Amygdala (tissue), 56 donors: ENCODE measurements at places on chromosomes 16 and 17.

DNA sequence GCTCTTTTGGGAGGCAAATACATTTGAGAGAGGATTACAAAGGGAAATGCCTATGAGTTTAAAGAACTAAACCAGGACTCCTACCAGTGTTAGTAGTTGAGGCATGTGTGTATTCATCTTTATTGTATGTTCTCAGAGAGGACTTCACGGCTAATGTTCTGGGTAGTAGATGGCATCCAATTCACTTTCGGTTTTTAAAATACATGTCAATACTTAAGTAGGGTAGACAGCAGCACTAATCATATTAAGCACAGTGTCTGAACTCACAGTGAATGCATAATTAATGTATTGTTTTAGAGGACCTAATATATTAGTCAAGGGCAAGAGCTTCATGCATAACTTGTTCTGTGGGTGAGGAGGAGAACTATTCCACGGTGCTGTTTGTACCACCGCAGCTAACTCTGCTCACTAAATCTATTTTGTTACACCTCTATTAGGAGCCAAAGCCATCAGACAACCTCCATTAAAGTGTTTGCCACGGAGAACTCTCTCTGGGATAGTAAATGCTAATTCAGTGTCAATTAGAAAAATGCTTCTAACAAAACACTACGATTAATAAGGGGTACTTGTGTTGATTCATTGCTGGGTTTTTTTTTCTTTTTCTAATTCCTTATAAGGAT is 56.3 kb downstream of the COX10 start:
- DNase-seq, result no peak

DNA sequence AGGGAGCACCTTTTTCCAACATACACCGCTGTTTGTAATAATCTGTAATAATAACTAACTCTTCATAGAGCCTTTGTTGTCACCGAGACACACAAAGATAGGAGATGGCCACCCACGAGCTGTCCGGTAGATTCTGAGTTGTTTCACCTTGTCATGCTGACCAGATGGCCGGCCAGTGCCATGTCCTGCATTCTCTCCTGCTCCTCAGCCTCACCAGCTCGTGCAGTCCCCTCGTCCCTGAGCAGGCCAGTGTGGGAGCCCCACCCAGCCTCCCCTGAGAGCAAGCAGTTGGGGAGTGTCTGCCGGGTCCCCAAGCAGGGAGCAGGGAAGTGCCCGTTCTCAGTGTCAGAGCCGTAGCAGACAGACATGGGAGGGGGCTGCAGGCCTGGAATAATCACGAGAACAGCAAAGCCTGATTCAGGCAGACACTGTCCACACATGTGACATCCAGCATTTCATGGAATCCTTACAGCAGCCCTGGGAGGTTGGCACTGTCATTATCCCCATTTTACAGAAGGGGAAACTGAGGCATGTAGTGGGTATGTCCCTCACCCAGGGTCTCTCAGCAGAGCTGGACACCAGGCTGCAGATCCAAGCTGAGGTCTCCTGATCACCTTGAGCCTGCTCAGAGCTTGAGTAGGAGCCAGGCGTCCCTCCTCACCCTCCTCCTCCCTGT is 178.5 kb upstream of the CIBAR2 start:
- DNase-seq, result no peak

DNA sequence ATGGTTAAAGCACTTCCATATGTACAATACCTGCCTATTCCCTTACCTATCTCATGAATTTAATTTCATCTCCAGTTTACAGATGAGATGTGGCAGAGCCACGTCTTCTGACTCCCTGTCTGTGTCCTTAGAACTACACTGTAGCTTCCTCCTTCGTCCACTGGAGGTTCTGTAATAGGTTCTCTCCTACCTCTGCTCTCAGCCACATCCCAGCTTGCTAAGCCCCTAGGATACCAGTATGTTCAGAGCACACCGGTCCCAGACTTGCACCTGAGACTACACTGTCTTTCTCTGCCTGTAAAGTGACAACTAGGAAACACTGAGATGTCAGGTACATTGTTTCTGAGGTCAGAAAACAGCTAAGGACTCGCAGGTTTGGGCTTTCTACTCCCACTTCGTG is 3.8 kb upstream of the RASL10B start:
- DNase-seq, result no peak

GRCh38 chr17:58391302-58391984 is 25.9 kb downstream of the RNF43 start:
- no peak for DNase-seq

GRCh38 chr17:9973669-9974447 is 68.8 kb upstream of the RCVRN start:
- DNase-seq, result no peak

DNA sequence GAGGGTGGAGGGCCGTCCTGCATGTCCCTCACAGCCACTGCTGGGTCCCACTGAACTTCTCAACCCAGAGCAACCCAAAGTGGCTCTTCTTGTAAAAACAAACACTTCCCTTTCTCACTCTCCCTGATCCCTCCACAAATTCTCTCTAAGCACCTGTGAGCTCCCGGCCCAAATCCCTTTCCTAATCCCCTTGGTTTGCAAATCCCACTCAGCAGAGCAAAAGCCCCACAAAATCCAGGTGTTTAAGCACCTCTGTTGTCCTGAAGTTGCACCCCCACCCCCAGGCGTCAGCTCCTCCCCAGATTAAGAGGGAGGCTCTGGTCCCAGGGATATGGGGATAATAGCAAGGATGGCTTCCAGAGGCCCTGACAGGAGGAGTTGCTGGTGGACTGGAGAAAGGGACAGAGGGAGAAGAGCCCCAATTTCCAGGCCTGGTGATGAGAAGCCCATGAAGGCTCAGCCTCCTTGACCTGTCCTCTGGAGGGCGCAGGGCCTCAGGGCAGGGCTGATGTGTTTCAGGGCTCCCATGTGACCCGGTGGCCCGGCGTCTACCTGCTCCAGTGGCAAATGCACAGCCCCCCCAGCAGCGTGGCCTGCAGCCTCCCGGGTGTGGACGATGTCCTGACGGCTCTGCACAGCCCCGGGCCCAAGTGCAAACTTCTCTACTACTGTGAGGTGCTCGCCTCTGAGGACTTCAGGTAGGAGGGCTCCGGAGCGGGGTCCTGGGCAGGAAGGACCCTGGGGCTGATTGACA is 23.0 kb downstream of the NAGPA start:
- DNase-seq, result no peak

DNA sequence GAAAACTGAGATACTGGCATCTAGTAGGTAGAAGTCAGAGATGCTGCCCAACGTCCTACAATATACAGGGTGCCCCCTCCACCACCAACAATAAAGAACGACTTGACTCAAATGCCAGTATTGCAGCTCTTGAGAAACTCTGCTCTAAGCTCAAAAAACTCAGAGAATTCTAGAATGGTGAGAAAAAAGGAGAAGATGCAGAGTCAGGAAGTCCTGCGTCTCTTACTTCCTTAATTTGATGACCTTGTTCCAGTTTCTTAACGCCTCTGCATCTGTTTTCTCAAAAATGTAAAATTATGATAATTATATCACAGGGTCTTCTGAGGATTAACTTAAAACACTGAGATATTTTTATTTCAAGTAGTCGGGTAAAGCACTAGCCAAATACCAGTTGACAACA is 1.7 kb upstream of the HSBP1 start:
- DNase-seq, result no peak

DNA sequence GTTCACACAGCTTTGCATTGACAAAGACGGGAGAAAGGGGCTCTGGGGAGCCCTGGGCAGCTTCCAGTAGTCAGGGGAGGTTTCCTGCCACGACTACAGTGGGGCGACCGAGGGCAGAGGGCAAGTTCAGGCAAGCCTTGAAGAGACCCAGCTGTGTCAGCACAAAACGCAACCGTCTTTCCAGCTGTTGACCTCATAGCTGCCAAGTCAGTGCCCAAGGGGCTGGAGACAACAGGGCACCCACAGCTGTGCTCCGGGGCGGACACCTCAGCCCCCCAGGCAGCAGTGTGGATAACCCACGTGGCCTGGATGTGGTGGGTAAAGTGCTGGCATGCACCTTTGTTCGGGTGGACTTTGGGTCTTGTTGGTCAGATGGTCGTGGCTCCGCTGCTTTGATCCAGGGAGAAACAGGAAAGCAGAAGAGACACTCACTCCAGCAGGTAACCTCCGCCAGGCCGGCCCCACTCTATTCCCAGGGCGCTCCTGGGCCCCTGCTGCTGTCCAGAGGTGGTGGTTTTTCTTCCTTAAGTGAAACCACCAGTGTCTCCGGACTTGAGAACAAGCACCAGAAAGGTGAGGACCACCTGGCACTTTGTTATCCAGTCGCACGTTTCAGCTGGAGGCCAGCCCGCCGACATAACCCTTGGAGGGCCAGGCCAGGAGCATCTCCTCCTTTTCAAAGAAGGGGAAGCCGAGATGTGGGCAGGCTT is 17.6 kb upstream of the CBX2 start:
- no peak for DNase-seq

- no peak for DNase-seq
Observed at GRCh38 chr17:2798678-2799077, 2.4 kb downstream of the RAP1GAP2 start.

- no peak for DNase-seq
Observed at GRCh38 chr16:9534759-9535158, 443.3 kb downstream of the HAPSTR1 start.

- DNase-seq, result no peak
Observed at GRCh38 chr17:13266606-13267005, 248.8 kb upstream of the ELAC2 start.

DNA sequence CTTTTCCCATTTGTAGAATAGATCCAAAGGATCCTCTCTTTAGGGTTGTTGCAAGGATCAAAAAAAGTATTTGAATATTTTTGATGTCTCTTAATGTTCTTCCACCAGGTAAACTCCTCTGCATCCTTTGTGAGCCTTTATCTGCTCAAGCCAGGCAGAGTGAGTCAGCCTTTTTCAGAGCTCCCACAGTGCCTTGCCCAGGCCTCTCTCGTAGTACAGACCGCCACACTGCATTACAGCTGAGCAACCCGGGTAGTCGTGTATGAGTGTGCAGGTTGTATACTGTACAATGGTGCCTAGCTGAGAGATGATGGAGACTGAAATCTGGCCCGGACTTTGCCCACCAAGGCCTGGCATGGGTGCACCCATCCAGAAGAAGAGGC is 20.9 kb downstream of the RHBDL3 start:
- no peak for DNase-seq

- DNase-seq, result no peak
Observed at GRCh38 chr17:1762901-1763898, 1.3 kb downstream of the SERPINF1 start.

- DNase-seq, result peak; percentile 30
Observed at GRCh38 chr17:32627239-32627996, 140.6 kb downstream of the CDK5R1 start.

DNA sequence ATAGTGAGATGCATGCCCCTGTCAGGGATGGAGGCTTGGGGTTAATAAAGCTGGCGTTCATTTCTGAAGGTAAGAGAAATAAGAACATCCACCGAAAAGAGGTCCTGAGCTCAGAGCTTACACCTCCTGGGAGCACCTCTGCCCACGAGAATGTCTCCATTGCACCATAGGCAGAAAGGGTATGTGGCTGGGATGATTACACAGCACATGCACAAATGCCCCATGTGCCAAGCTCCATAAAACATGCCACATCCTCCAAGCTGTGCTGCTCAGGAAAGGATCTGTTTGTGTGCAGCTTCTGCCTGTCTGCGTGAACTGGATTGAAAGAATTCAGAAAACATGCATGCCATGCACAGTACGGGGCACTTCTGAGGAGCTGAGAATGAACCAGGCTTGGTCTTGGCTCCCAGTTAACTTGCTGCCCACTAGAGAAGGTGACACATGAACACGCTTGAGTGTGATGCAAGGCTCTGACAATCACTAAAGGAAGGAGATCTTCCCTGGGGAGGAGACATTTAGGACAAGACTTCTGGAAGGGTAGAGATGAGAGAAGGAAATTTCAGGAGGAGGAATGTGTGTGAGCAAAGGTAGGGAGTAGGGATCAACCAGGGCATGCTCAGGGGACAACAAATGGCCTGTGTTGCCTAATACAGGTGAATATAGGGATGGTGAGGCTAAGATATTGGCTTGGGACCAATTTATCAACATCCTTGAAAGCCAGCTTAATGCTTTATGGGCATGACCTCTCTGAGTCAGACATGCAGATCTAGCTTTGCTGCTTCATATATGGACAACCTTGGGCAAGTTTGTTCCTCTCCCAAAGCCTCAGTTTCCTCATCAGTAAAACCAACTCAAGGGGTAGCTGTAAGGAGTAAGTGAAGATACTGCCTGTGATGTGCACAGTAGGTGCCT is 32.0 kb upstream of the SMPD3 start:
- DNase-seq, result no peak

GRCh38 chr17:43856141-43856540 is 9.2 kb downstream of the CD300LG start:
- DNase-seq, result no peak

GRCh38 chr16:10918294-10919002 is 23.8 kb downstream of the DEXI start:
- peak; percentile 70 for DNase-seq

- DNase-seq, result no peak
Observed at GRCh38 chr16:1431497-1432270, 806 bp downstream of the PERCC1 start.

DNA sequence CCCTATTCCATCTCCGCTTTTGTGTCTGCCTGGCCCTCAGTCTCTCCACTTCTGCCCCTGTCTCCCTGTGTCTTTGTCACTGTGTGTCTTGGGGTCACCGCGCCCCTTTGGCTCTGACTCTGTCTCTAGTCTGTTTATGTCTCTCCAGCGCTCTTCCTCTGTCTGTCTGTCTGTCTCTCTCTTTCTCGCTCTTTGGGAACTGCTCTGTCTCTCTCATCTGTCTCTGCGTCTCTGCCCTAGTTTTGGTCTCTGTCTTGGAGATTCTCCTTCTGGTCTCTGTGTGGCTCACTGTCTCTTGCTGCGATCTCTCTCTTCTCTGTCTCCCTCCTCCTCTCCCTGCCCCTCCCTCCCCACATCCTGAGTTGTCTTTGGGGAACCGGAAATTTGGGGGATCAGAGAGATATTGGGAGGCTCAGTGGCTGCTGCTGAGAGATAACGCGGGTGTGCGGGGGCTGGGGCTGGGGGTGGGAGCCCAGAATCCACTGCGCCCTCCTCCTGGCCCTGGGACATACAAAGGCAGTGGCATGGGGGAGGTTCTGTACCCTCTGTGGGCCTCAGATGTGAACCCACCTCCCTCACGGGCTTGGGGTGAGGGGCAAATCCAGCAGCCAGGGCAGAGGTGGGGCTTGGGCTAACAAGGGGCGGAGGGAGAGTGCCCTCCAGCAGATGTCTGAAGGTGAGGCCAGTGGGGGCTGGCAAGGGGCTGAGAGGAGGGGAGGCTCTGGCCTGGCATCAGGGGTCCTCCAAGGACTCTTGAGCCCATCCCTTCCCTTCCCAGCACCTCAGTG is 24.4 kb downstream of the LAT start:
- DNase-seq, result no peak
